ENCODE measurements at places on chromosomes 2 and 18.

DNA sequence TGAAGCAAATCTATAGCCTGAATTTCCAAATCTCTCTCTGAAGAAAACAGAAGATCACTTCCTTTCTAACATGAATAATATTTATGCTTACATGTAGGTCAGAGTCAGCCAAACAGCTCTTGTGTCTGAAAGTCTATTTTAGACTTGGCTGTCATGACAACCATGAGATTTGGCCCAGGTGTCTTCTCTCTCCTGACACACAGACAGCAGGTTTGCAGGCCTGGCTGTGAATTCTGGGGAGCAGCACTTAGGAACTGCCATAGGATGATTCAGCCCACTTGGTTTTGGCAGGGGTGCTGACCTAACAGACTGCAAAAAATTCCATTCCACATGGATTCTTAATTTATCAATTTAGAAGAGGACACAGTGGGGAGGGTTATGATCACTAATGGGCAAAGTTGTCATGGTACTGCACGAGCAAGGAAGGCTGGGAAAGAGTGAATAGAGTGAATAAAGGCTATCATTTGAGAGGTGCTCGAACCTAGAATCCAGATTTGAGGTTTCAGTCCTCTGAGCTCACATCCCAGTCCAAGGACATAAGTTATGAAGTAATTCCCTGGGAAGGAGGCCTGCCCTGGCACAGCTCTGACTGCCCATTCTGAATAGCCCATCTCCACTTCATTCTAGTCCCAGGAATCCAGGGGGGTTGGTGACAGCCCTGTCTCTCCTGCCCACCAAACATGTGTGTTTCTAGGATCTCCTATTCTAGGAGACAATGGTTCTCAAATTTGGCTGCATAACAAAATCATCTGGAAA, 453.9 kb upstream of the TRIB2 start:
- peak; percentile 71 for DNase-seq

DNA sequence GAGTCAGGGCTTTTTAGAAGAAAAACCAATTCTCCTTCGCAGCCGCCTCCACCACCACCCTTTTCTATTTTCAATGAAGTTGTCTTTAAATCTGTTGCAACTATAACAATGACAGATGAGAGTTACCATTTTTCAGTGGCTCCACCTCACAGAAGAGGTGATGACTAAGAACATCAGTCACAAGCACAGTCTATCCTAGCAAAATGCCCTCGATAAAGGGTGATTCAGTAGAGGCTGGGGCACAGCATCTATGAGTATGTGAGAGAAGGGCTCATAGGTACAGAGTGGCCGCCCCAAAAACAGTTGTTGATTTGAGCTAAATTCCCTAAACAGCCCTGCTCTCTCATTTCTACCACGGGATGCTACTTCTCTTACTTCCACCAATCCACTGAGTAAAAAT, 310.8 kb upstream of the MGAT5 start:
- DNase-seq: no peak

- DNase-seq: no peak
Observed at GRCh38 chr2:133627741-133628140, 59.5 kb upstream of the NCKAP5 start.

- no peak for DNase-seq
Observed at GRCh38 chr2:85787981-85788340, 34.2 kb downstream of the ATOH8 start.

GRCh38 chr2:130154773-130155765, 10.2 kb upstream of the CCDC74B start:
- DNase-seq: no peak

DNA sequence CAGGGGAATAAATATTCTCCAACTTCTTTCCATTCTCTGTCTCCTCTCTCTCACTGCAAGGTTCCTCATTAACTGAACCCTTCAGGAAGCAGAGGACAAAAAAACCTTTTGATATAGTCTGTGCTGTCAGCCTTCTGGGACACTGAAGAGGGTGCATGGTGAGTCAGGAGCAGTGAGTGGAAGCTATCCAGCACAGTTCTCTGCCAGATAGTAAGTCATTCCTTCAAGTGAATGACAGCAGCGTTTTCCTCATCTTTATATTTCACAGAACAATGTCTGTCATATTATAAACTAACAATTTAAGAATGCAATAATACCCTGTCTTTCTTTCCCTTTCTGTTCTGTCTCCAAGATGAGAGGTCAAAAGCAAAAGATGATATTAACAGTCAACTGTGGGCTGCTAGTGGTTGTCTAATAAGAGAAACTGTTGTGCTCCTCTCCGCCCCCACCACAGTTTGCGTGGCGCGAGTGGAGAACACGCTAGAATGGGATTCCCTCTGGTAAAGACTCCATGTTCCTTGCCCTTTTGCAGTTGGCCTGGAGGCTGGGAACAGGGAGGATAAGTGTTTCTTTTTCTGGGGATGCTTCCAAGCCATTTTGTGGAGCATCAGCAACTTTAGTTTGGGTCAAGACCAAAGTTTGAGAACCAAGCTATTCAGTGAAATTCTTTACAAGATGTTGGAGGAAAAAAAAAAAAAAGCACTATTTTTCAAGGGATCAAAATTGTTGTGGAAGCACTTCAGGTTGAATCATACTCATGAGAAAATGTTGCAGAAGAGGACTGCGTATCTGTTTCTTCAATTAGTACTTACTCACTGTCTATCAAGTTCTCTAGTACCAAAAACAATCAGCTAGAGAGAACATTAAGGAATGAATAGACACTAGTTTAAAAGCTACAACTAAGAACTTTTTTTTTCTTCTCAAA, 430.2 kb downstream of the SETBP1 start:
- peak; percentile 46 for DNase-seq

- peak; percentile 20 for DNase-seq
Observed at GRCh38 chr2:17792515-17792914, 23.7 kb upstream of the MSGN1 start.

GRCh38 chr2:13289310-13289709, 572.6 kb downstream of the TRIB2 start:
- DNase-seq: no peak

DNA sequence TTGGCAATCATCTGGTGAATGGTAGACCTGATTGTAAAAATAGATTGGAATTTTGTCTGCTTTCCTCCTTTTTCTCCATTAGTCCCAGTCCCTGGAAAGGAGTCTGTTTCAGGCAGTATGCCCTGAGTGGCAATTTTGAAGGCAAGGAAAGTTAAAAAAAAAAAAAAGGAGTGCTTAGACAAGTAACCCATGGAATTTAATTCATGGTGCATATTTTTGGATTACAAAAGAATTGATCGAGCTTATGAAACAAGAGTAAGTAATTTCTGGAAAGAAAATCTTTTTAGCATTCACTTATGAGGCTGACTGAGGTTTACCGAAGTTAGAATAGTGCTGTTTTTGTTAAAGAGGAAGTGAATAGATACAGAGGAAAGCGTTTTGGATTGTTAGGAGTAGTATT, 29.4 kb upstream of the TMEM178A start:
- no peak for DNase-seq

GRCh38 chr2:149562324-149562723, 25.3 kb downstream of the MMADHC start:
- DNase-seq: peak; percentile 79

DNA sequence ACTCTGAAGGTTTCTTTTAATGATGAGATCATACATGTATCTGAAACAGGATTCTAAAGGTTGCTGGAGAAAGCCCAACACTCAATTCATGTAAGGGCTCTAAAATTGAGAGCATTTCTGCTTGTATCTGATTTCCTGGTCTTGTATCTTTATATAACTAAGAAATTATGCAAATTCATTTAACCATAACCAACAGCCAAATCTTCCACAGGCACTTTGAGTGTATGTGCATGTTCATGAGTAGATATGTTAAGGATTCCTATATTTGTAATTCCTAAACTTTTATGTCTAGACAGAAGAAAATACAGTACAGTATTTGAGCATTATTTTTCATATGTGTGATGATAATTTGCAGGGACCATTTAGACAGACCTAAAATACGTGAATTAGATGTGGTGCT, 20.4 kb upstream of the PELI1 start:
- no peak for DNase-seq

DNA sequence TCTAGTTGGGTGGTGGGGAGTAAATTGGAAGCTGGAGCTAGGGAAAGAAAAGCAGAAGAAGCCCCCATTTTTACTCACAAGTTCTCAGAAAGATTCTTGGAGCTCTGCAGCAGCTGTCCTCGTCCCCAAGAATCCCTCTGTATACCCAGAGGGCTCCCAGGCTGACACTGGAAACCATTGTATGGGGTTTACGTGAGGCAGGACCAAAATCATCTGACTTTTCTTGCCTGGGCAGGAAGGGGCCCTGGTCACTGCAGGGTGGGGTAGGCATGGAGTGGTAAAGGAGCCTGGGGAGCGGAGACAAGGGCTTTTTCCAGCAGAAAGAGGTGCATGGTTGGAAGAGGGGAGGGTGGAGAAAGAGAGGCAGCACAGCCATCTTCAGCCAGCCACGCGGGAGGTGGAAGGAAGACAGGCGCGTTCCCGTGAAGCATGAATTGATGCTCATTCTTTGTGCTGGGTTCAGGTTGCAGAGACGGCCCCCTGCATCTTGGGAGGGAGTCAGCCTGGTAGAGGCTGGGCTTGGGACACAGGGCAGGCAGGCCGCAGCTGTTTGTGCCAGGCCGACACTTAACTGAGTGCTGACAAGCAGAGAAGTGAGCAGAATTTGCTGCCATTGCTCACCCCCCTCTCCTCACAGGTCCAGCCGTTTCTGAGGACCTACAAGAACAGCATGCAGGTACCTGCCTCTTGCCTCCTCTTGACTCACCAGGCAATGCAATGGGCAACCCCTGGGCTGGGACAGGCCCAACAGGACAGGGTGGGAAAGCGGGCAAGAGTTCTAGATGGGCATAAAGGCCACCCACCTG, 94.8 kb downstream of the PLB1 start:
- DNase-seq: no peak

- peak; percentile 60 for DNase-seq
Observed at GRCh38 chr2:226977775-226978190, 141.9 kb downstream of the RHBDD1 start.

GRCh38 chr18:24366328-24366727, 31.3 kb downstream of the OSBPL1A start:
- DNase-seq: no peak

- DNase-seq: no peak
Observed at GRCh38 chr2:47079515-47080412, 75.3 kb downstream of the STPG4 start.

GRCh38 chr2:180463608-180464007, 456.5 kb upstream of the CWC22 start:
- no peak for DNase-seq

GRCh38 chr2:22282220-22282619, 1102.8 kb upstream of the KLHL29 start:
- DNase-seq: peak; percentile 18

DNA sequence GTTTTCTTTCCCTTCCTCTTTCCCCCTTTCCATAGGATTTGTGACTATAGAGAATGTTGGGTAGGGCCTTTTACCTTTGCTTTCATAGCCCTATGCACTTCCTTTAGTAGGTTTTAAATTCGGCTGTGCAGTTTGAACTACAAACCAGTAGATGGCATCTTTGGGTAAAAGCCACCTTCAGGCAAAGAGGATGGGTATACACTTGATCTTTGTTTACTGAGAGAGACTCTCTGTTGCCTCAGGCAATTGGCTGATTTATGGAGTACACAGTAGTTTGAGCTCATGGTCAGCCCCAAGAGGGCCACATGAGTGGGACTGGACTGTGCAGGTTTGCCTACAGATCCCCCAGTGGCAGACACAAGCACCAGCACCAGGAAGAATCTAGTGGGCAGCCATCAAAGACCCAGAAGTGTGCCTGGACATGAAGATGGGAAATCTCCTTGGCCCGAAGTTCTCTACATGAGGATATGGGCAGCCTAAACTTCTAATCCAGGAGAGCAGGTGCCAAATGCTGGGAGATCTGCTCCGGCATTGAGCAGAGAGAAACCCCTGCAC, 1304.3 kb upstream of the DDX18 start:
- DNase-seq: peak; percentile 11

DNA sequence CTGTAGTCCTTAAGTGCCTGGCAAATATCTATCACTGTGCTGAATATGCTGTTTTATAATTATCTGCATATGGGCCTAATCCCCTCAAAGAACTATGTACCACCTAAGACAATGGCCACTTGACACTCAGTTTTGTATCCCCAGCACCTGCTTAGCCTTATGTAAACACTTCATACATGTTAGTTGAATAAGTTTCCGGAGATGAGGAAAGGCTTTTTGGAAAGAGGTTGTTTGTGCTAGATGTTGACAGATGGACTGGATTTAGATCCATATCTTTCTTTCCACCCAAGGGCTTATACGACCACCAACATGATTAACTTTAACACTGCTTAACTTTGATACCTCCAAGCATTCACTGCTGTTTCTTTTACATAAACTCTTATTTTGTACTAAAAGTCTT, 63.3 kb downstream of the FAM228A start:
- no peak for DNase-seq

- peak; percentile 98 for DNase-seq
Observed at GRCh38 chr2:217434180-217434975, 568.4 kb downstream of the TNS1 start.

- no peak for DNase-seq
Observed at GRCh38 chr2:112061840-112062239, 6.8 kb downstream of the TMEM87B start.

GRCh38 chr2:45024600-45025291, 15.5 kb upstream of the SIX2 start:
- peak; percentile 96 for DNase-seq

GRCh38 chr2:94880507-94880906, 9.3 kb downstream of the TEKT4 start:
- no peak for DNase-seq

DNA sequence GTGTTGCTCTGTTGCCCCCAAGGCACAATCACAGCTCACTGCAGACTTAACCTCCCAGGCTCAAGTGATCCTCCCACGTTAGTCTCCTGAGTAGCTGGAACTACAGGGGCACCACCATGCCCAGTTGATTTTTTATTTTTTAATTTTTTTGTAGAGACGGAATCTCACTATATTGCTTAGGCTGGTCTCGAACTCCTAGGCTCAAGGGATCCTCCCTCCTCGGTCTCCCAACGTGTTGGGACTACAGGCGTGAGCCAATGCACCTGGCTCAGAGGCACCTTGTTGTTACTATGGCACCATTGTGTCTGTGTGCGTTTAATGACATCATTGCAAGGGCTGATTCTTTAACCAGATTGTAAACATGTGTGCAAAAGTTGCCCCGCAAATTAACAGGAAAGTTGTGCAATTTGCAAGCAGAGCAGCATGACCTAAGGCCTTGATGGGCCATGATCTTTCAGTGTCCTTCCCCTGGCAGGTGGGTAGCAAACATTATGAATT, 22.6 kb downstream of the TCF23 start:
- DNase-seq: no peak

GRCh38 chr2:164890544-164890943, 48.9 kb upstream of the COBLL1 start:
- DNase-seq: no peak

GRCh38 chr18:5106730-5107129, 90.3 kb downstream of the AKAIN1 start:
- DNase-seq: no peak
